Adrenal gland (tissue), 19 donors: ENCODE measurements at places on chromosomes 5 and 9. TPM values are rescaled to one million over a fixed set of nuclear protein-coding genes. Genes with fewer than 3 reads are reported as not detected.
A peak's percentile ranks its signal among the peaks of the same experiment; 100 is the strongest.

GRCh38 chr5:1314564-1314982 lies 19.7 kb upstream of the TERT start:
- peaks cover 20% of the 10 kb centered on the region for H3K36me3 ChIP-seq
- H3K4me1 ChIP-seq: no peaks in the 10 kb centered on the region
- DNase-seq: no peak
- no peak overlapping the region for H3K4me3 ChIP-seq
- no peak overlapping the region for H3K27ac ChIP-seq

PCDHGB3 gene
- total RNA-seq: 1.4 TPM

RLN2 gene
- total RNA-seq: not detected

PCDHB12 gene
- total RNA-seq: 1.1 TPM

- H3K27me3 ChIP-seq: no peaks in the 10 kb centered on the region
- peaks cover 9% of the 10 kb centered on the region for H3K4me1 ChIP-seq
These were observed 11.0 kb downstream of the LPCAT1 start for GRCh38 chr5:1512541-1513291.

GRCh38 chr9:96661711-96662110 lies 6.6 kb upstream of the PRXL2C start:
- H3K4me1 ChIP-seq: no peaks in the 10 kb centered on the region

DNA sequence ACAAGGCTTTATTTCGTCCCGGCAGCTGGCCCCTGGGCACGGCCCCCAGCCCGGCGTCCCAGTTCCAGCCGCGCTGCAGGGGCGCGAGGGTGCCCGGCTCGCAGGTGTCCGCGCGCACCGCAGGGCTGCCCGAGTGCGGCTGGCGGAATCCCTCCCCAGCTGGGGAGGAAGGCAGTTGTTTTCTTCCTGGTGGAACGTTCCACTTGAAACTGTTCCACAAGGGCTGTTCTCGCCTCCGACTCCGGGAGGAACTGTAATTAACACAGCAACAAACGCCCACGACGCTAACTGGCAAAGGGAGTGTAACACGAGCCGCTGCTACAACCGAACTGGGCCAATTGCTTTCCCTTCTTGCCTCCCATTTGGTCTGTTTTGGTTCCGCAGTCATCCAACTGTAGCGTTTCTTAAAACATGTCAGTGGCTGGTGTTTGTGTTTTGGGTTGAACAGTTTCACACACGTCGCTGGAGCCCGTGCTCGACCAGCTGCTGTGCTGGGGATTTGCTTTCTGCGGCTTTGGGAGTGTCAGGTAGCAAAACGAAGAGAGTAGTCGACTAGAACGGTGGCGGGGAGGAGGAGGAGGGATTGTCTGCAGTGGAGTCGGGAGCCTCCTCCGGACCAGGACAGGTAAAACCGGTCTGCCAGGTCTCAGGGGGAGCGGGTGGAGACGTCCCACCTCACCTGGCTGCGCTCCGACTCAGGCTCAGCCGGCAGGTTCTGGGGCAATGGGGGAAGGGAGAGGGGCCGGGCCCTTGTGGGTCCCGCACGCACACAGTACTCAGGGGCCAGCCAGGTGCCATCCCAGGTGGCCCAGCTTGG lies 131.6 kb upstream of the NIPBL start:
- DNase-seq: peak; percentile 16
- no peaks in the 10 kb centered on the region for H3K36me3 ChIP-seq
- H3K27me3 ChIP-seq: no peaks in the 10 kb centered on the region
- H3K27ac ChIP-seq: no peak overlapping the region

PPP3R2 gene
- total RNA-seq: not detected

DNA sequence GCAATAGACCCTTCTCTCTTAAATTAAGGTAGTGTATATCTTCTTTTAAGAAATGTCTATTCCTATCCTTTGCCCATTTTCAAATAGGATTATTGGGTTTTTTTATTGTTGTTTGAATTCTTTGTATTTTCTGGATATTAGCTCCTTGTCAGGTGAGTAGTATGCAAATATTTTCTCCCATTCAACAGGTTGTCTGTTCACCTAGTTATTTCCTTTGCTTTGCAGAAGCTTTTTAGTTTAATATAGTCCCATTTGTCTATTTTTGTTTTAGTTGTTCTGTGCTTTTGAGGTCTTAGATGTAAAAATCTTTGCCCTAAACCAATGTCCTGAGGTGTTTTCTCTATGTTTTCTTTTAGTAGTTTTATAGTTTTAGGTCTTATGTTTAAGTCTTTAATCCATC lies 104.7 kb downstream of the CWC27 start:
- no peak for DNase-seq
- peaks cover 13% of the 10 kb centered on the region for H3K4me1 ChIP-seq
- no peak overlapping the region for H3K27ac ChIP-seq
- H3K4me3 ChIP-seq: no peak overlapping the region

GRCh38 chr5:94153736-94154450 lies 412.5 kb upstream of the POU5F2 start:
- DNase-seq: no peak
- no peak overlapping the region for H3K4me3 ChIP-seq
- H3K27ac ChIP-seq: no peak overlapping the region
- no peaks in the 10 kb centered on the region for H3K4me1 ChIP-seq
- H3K27me3 ChIP-seq: no peaks in the 10 kb centered on the region
- no peaks in the 10 kb centered on the region for H3K36me3 ChIP-seq

DNA sequence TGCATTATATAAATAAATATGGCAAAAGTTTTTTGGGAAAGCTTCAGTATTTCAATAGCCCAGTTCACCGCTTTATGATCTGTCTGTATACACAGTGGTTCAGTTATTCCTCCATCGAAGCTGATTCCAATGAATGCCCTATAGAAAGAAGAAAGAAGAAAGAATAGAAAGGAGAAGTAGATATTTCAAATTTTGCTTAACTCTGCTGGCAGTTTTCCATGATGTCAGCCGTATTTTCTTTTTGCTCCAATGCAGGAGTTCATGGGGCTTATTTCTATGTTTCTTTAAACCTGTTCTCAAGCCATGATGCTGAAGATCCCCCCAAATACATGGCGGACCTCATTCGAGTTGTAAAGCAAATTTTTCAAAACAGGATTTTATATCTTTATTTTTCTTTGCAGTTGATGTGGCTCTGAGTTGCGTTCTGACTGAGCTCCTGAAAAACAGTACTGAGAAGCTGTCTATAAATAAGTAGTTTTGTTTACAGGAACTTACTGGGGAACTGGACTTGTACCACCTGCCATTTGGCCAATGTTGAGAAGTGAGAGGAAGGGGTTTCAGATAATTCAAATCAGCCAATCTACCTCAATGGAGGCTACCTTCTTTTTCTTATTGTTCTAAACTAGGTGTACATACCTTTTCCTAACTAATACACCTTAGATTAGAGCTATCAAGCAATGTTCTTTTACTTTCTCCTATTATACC lies 418.5 kb upstream of the MEF2C start:
- no peaks in the 10 kb centered on the region for H3K4me1 ChIP-seq
- no peak overlapping the region for H3K27ac ChIP-seq
- H3K36me3 ChIP-seq: no peaks in the 10 kb centered on the region
- H3K4me3 ChIP-seq: no peak overlapping the region
- no peak for DNase-seq

DNA sequence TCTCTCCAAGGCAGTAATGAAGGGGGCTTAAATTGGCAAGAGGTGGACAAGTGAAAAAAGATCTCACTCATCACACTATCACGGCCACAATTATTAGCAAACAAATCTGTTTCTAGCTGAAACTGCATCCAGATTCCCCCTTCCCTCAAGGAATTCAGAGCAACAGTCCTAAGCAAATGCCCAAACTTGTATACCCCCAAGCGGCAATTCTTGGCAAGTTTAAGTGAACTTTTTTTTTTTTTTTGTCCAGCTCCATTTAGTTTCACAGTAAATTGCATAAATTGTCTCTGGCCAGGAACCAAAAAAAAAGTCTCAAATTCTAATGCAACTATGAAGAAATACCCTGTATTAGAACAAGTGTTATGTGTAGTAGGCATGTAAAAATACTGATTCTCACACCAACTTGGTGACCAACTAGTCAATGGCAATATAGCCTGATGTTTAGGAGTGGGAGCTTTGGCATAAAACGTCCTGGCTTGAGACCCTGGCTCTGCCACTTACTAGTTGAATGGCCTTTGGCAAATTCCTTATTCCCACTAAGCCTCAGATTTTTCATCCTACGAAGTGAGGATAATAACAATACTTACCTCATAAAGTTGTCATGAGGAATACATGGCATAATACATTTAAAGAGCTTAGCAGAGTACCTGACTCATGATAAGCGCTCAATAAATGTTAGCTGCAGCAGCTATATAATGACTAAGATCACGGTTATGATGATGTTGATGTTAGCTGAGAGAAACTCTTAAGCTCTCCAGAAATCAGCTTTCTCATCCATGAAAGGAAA lies 193.2 kb downstream of the ADAMTSL1 start:
- H3K4me3 ChIP-seq: no peak overlapping the region
- no peaks in the 10 kb centered on the region for H3K4me1 ChIP-seq
- H3K36me3 ChIP-seq: no peaks in the 10 kb centered on the region
- no peaks in the 10 kb centered on the region for H3K27me3 ChIP-seq

DNA sequence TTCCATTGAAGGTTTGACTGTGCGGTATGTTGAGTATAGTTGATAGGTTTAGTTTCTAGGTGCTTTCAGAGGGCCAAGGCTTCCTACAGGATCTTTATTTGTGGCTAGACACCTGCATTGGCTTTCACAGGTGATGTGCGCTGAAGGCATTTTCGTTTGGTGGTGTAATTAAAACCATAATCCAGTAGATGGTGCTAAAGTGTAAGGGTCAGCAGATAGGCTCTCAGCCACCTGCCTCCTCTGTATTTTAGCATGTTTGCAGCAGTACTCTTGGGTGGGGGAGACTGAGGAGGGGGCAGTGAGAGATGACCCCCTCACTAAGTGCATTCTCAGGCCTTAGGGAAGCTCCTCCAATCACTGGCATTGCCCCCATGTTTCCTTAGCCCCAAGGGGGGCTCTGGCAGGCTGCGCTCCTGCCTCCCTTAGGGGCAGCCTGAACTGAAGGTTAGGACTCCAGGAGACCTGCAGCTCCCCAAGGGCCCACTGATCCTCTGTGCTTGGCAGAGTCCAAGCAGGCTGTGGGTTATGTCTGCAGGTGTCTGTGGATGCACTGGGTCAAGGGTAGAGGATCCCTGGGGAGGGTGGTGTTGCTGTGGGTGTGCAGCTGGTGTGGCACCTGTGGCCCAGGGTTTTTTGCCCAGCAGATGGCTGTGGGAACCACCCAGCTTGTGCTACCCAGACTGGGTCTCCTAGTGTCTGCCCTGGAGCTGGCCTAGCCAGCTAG lies 23.4 kb downstream of the CDK20 start:
- no peaks in the 10 kb centered on the region for H3K4me1 ChIP-seq
- DNase-seq: no peak
- H3K4me3 ChIP-seq: no peak overlapping the region
- no peak overlapping the region for H3K27ac ChIP-seq
- H3K36me3 ChIP-seq: no peaks in the 10 kb centered on the region
- no peaks in the 10 kb centered on the region for H3K27me3 ChIP-seq
